Right renal cortex interstitium (tissue), 3 donors: ENCODE measurements at places on chromosomes 1 and 21. TPM values are rescaled to one million over a fixed set of nuclear protein-coding genes. Genes with fewer than 3 reads are reported as not detected.

The PTPRC gene
- polyA plus RNA-seq, result 7.1 TPM

The ADGRB2 gene
- polyA plus RNA-seq, result 10.6 TPM

The BEST4 gene
- polyA plus RNA-seq, result 0.68 TPM

GRCh38 chr1:53500204-53501064, 41.2 kb downstream of the DMRTB1 start:
- no peak for DNase-seq

GRCh38 chr21:46095814-46096595, 1.9 kb upstream of the COL6A2 start:
- no peak for DNase-seq

- no peak for DNase-seq
Measured at GRCh38 chr1:185939142-185939541, 205.0 kb downstream of the HMCN1 start.
